ENCODE measurements at places on chromosomes 12 and 14.

DNA sequence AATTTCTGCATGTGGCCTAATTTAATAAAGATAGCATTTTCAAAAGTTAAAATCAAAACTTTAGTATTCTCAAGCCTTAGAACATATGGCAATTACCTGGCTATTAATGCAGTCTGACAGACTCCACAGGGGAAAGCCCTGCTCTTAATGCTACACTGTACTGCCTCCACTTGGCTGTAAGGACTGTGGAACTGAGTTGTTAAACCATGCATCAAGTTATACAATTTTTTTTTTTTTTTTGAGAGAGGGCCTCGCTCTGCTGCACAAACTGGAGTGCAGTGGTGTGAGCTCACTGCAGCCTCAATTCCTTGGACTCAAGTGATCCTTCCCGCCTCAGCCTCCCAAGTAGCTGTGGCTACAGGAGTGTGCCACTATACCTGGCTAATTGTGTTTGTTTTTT is 19.0 kb upstream of the NDUFA12 start:
- no peak for DNase-seq

- peak; percentile 32 for DNase-seq
These were observed 62.9 kb downstream of the MARK3 start for GRCh38 chr14:103448097-103448496.

DNA sequence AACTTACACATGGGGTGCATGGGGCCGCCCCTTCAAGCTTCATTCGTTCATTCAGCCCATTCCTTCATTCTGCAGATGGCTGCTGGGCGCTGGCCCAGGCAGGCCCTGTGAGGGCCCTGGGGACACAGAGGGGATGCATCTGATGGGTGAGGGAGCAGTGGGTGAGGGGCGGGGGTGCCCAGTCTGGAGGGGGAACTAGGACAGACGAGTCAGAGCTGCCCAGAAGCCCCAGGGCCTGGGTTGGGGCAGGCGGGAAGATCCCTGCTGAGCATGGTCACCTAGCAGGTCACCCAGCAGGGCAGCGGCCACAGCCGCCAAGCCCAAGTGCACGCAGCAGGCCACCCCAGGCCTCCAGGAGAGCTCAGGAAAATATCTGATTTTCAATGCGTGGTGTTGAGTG is 14.1 kb downstream of the TRMT61A start:
- DNase-seq = no peak

GRCh38 chr12:101299346-101299745 is 19.4 kb downstream of the UTP20 start:
- DNase-seq = peak; percentile 33

GRCh38 chr12:20505056-20505455 is 136.7 kb downstream of the PDE3A start:
- no peak for DNase-seq

DNA sequence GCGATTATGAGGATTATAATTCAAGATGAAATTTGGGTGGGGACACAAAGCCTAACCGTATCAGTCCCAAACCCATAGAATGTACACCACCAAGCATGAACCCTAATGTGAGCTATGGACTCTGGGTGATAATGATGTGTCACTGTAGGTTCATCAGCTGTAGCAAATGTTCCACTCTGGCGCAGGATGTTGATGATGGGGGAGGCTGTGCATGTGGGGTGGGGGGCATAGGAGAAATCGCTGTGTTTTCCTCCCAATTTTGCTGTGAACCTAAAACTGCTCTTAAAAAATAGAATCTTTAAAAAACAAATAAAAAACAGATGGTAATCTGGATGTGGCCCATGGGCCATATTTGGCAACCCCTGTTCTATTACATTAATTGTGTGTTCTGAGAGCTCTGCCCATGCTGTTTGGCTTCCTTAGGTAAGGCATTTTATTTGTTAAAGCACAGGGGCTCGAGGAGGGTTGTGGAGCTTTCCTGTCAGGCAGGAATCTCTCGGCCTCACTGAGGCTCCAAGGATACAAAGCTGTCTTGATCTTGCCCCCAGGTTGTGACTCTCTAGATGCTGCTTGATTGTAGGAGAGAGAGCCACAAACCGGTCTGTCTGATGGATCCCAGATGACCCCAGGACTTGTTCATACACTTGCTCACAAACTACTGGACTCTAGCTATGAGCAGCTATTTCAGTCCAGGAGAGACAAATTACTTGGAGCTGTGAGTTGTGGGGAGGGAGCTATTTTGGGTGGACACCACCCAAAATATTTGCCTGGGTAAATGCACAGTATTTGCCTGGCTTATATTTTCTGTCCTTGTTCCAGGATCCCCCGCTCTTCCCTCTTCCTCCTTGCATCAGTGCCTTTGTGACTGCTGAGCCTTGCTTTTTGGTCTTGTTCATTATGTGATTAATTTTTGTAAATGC is 340.2 kb downstream of the MED13L start:
- DNase-seq = no peak

Measured in fibroblast of mammary gland (primary cell).